ENCODE measurements at places on chromosomes 12 and 14.
A peak's percentile ranks its signal among the peaks of the same experiment; 100 is the strongest.

GRCh38 chr14:24251880-24252288 is 9.5 kb upstream of the TINF2 start:
- DNase-seq, result no peak

DNA sequence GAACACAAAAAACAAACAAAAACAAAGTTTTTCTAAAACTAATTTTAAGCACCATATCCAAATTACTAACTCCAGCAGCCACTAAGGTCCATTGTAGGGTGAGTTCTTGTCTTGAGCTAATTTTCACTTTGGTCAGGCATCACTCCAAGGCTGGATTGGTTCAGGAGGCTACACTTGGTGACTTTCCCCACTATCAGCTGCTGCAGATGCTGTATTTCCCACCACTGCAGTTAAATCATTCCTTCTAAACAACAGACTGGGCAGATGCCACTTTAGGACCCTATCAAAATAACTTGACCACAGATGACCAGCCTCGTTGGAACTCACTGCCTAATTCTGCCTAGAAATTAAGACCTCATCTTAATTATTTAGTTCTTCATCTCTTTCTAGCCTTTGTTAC is 140.5 kb downstream of the SLC16A7 start:
- no peak for DNase-seq

DNA sequence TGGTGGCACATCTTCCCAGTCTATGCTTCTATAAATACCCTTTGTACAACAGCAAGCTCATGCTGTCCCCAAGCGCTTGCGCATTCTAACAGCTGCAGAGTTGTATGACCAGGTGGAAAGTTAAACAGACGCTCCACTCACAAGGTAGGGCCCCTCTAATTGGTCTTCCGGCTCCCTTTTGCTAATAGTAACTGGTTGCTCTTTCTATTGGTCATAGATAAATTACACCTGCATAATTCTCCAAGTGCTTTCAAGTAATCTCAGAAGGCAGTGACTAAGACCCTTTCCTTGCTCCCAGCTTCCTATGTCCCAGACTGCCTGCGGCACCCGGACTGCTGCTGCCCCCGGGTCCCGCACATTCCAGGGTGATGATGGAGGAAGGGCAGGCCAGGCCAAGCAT is 6.1 kb upstream of the TSPAN9 start:
- DNase-seq, result no peak

DNA sequence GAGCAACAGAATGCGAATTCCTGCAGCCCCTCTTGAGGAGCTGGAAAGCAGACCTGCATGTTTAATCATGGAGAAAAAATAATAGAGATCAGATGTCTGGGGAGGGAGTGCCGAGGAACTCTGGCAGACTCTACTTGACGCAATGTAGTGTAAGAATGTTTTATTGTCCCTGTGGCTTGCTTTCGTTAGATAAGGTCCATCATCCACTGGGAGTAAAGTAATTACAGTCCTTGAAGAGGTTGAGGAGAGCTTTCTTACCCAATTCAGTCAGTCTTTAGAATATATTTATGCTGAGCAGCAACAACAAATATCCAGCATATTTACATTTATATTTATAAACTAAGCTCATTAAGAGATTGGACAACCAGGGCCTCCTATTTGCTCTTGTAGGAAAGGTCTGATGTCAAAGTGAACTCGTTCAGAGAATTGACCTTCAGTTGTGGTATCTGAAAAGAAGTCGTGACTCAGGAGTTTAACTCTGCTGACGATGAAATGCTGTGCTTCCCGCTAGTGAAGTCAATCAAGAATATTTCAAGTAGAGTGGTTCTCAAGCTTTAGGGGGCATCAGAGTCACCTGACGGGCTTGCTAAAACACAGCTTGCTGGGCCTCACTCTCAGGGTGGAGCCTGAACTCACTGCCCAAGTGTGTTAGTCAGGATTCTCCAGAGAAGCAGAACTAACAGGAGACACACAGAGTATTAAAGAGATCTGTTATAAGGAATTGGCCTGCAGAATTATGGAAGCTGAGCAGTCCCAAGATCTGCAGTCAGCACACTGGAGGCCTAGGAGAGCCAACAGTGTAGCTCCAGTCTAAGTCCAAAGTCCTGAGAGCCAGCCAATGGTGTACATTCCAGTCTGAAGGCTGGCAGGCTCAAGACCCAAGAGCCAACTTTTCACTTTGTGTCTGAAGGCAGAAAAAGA is 139.3 kb upstream of the LMNTD1 start:
- DNase-seq, result no peak

- DNase-seq, result no peak
Observed at GRCh38 chr12:113359133-113359938, 949 bp downstream of the PLBD2 start.

- no peak for DNase-seq
Observed at GRCh38 chr12:122861587-122861970, 26.3 kb downstream of the HIP1R start.

- no peak for DNase-seq
Observed at GRCh38 chr12:114817571-114818425, 133.8 kb upstream of the TBX3 start.

DNA sequence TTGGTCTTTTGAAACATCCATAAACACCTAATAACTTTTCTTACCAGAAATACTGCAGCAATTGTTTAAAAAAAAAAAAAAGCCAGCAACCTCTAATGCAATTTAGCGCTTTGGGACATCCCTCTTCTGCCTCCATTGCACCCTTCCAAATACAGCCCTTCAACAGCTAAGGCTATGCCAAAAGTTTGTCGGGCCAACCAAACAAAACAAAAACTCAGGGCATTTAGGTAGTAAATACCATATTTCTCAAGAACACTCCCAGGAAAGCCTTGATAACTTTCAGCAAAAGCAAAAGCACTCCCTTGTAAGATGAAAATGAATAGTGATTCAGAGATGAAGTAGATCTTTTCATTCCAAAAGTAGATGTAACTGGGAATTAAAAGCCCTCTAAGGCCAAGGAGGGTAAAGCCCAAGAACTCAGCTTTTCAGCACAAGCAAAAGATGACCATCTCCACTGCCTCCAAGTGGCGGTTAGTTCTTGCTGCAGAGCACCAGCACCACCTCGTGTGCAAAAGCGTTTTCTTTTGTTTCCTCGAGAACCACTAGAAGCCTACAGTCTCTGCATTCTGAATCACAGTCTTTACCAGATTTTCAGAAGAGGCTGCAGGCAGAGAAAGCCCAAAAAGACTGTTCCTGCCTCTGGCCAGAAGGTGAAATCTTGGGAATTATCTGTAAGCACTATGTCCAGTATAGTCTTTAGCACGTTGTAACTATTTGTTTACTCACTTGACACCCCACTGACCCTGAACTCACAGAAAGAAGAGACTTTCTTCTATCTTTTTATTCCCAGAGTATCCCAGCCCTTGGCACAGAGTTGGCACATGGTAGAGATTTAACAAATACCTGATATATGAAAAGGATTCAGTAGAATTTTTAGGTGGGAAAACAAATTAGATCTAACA is 53.1 kb downstream of the SIX6 start:
- no peak for DNase-seq

- DNase-seq, result no peak
Observed at GRCh38 chr14:57492859-57493258, 798 bp downstream of the CCDC198 start.

DNA sequence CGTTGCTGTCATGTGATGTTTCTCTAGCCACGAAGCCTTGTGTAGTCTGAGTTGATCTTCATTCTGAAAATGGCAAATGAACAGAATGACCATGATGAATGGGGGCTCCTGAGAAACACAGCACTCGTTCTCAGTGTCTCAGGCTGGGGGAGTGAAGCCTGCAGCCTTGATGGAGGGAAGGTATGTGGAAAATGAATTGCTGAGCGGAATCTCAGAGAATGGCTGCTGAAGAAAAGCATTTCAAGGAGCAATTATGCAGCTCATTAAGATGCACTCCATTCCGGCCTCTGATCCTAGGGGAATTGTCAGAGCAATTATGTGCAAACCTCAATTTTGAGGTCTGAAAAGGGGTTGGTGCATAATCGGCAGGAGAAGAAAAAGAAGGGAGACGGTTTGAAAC is 167.1 kb downstream of the CHST11 start:
- no peak for DNase-seq

DNA sequence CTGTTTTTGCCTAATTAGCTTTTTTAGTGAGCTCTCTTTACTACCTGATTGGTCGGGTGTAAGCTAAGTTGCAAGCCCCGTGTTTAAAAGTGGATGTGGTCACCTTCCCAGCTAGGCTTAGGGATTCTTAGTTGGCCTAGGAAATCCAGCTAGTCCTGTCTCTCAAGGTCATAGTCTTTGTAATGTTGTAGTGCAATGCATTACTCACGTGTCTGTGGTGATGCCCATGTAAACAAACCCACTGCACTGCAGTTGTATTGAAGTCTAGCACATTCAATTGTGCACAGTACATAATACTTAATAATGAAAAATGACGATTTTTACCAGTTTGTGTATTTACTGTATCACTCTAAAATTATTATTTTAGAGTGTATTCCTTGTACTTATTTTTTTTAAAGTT is 335.5 kb downstream of the NUAK1 start:
- no peak for DNase-seq

DNA sequence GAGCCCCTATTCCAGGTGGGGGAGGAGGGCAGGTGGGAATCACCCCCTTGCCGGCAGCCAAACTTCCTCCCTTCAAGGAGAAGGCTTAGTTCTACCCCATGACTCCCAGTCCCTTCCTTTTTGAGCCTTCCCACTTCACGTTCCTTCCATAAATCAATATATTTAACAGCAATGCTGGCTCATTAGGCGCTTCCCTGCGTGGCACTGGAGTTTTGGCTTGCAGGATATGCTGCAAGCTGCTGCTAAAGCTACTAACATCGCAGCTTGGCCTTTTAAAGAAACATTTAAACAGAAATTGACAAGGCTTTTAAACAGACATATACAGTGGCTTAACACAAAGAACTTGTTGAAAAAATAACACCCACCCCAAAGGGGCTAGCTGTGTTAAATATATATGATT is 308.0 kb upstream of the FKBP4 start:
- no peak for DNase-seq

GRCh38 chr14:65864549-65864948 is 452.0 kb downstream of the FUT8 start:
- DNase-seq, result no peak

DNA sequence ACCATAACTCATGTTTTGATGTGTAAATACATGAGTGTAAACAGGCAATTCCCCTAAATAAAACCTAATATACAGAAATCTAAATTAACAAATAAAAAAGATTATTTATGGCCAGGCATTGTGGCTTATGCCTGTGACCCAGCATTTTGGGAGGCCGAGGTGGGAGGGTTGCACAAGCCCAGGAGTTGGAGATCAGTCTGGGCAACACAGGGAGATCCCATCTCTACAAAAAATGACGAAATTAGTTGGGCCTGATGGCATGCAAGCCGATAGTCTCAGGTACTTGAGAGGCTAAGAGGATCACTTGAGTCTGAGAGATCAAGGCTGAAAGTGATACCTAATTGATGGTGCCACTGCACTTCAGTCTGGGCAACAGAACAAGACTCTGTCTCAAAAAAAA is 48.7 kb downstream of the BCAT1 start:
- no peak for DNase-seq

DNA sequence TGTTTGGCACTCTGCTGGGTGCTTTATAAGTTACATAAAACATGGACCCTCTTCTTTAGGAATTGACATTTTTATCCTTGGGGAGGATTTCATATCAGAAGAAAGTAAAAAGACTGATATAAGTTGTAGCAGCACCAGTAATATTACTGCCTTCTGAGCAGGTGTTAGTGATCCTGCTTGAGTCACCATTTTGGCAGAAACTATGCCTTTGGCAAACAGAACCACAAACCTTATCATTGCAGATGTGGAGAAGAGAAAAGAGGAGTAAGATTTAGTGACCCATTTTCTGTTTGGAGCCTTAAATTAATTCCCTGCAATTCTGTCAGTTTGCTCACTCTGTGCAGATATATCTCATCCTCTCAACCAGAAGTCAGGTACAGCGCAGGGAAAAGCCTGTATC is 23.0 kb downstream of the ZNF410 start:
- no peak for DNase-seq

GRCh38 chr14:36900846-36901245 is 239.2 kb downstream of the PAX9 start:
- no peak for DNase-seq

DNA sequence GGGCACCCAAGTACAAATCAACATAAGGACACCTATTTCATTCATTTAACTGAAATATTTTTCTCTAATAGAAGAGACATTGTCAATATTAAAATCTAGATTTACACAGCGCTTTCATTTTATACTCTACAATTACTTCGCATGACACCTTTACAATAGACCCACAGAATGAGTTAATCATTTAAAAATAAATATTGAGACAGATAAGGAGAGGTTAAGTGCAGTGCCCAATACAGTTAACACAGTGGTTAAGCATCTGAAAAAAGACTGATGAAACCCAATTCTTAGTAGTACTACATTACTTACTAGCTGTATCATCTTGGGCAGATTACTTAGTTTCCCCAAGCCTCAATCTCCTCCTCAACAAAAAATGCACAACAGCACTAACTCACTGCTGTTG is 116.2 kb downstream of the DENND5B start:
- DNase-seq, result no peak

GRCh38 chr12:21710958-21711775 is 53.5 kb upstream of the LDHB start:
- DNase-seq, result no peak

- peak; percentile 45 for DNase-seq
Observed at GRCh38 chr12:56593909-56594621, 36.1 kb downstream of the BAZ2A start.

DNA sequence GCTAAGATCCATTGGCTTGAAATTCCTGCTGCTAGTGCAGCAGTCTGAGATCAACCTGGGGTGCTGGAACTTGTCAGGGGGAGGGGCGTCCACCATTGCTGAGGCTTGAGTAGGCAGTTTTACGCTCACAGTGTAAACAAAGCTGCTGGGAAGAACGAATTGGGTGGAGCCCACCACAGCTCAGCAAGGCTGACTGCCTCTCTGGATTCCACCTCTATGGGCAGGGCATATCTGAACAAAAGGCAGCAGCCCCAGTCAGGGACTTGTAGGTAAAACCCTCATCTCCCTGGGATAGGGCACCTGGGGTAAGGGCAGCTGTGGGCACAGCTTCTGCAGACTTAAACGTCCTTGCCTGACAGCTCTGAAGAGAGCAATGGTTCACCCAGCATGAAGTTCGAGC is 191.7 kb downstream of the ALG10B start:
- no peak for DNase-seq

DNA sequence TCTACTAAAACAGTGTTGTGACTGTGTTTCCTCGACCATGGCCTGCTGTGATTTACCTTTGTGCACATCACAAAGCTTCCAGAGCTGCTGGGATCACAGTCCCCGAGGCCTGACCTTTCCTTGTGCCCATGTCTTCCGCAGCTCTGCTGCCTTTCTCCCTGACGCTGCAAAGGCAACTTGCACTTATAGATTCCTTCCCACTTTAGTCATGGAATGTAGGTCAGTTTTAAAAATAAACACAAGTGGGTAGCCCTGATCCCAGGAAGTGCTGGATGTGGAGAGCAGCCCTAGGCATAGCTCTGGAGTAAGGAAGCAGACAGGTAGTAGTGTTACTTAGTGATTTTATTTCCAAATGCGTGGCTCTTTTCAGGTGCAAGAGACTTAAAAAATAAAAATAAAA is 825.7 kb downstream of the AACS start:
- no peak for DNase-seq
